Activated CD4-positive, alpha-beta T cell treated with anti-CD3 and anti-CD28 coated beads for 4 hours (primary cell): ENCODE measurements at places on chromosomes 16 and 17.

GRCh38 chr17:45112559-45113423 lies 19.5 kb downstream of the PLCD3 start:
- DNase-seq = no peak

DNA sequence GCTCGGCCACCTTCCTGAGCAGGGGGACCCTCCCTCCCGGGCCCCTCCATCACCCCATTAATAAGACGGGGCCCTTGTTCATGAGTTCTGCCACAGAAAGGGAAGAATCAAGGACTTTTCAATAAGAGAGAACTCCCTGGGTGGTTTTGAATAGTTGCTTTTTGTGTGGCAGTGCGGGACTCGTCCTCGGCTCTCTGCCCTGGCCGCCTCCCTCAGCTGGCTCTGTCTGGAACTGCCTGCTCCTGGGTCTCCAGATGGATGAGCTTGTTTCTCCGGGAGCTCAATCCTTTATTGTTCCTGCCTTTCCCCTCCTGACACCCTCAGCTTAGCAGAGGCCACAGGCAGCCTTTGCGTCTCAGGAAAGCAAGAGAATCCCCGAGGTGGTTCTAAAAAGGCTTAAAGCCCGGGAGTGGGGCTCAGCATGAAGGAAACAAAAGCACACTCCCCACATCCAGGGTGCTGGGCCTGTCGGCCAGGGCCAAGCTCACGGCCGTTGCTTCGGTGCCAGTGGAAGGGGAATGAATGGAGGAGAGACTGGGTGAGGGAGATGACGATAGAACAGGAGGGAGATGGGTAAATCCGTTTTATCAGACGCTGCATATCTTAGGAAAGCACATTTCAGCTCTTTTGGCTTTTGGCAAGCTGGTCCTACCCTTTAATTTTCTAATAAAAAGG lies 60.2 kb downstream of the RAI1 start:
- DNase-seq = no peak

- DNase-seq = no peak
Observed at GRCh38 chr17:69702078-69702477, 287.6 kb downstream of the MAP2K6 start.

DNA sequence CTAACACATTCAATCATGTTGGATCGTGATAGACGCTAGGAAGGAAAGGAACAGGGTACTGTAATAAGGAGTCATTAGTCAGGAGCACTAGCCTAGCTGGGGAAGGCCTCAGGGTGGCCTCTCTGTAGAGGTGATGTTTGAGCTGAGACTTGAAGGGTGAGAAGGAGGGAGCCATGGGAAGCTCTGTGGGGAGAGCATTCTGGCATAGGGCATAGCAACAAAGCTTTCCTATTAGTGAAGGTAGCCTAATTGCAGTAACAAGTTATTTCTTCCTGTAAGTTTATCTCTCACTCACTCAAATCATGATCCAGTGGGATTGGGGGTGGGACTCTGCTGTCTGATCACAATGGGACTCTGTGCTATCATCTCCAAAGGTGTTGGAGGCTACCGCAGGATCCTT lies 16.1 kb downstream of the PLCG2 start:
- DNase-seq = no peak

GRCh38 chr16:49940464-49941224 lies 84.4 kb upstream of the CNEP1R1 start:
- DNase-seq = no peak

- no peak for DNase-seq
Observed at GRCh38 chr17:56177361-56177760, 24.1 kb downstream of the ANKFN1 start.

GRCh38 chr16:78094166-78094565 lies 5.3 kb upstream of the WWOX start:
- DNase-seq = no peak

DNA sequence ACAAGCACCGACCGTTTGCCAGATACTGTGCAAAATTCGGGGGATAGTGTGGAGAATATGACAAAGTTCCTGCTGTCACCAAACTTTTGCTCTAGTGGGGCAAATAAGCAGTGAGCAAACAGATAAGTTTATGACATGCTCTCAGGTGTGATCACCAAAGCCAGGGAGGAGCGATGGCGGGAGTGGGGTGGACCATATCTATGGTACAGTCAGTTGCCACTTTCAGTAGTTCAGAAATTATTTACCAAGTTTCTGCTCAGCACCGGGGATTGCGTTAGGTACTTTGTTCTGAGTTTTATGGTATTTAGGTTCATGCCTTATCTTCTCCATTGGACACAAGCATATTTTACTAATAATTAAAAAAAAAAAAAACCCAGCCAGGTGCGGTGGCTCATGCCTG lies 11.9 kb downstream of the MSI2 start:
- no peak for DNase-seq

GRCh38 chr16:81841722-81842121 lies 62.6 kb downstream of the PLCG2 start:
- no peak for DNase-seq

GRCh38 chr17:30344283-30345088 lies 10.6 kb upstream of the TMIGD1 start:
- no peak for DNase-seq

- no peak for DNase-seq
Observed at GRCh38 chr16:81520560-81521135, 76.0 kb downstream of the CMIP start.

GRCh38 chr16:54317101-54317611 lies 30.6 kb upstream of the IRX3 start:
- no peak for DNase-seq

DNA sequence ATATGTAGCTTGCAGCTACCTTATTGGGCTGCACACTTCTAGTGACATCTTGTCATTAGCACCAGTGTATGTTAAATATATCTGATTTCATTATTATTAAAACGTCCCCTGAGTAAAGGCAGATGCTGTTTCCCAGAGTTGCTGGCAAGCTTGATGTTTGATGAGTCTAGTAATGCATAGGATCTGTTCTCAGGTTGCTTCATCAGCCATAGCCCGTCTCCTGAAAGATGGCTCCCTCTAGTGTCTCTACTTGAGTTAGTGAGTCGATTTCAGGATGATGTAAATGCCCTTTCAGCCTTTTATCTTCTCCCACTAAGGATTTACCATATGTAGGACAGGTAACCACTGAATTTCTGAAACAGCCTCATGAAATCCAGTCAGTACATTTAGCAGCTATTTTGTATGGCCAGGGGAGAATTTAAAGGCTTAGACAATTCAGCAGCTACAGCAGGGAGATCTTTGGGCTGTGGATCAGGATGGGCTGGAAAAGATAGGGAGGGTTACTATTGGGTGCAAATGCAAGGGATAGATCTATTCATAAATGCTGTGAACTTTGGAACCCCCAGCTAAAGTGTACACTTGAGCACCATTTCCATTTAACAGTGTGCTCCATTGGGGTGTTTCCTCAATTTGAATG lies 376.3 kb downstream of the CNTNAP4 start:
- no peak for DNase-seq

GRCh38 chr16:30355954-30356308 lies 823 bp upstream of the CD2BP2 start:
- no peak for DNase-seq

DNA sequence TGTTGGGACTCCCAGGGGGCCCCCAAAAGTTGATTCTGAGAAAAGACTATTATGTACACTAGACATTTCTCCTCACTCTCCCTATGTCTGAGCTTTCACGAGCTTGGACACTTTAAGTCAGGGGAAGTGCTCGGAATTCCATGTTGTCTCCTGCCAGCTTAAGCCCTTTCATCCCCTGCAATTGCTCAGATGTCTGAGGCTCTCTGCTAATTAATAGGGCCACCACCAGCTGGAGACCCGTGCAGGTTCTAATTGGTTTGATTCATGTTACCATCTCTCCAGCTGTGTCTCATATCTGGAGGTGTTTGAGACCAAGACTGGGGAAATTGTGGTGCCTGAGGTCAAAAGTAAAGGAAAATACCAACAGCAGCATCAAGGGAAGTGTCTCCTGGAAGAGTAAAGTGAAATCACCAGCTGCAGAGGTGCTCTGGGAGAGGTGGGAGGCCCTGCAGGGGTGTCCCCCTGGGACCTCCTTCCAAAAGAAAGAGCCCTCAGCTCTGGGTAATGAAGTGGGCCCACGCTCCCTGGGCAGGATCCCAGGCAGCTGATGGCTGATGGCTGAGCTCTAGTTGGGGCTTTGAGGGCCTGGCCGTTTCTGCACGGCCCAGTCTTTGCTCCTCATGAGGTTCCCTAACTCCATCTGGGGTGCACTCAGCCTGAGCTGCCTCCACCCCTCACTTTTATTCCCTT lies 5.8 kb upstream of the UTS2R start:
- no peak for DNase-seq

GRCh38 chr17:19275457-19276127 lies 38.4 kb downstream of the EPN2 start:
- no peak for DNase-seq

- no peak for DNase-seq
Observed at GRCh38 chr16:10088380-10088793, 93.8 kb downstream of the GRIN2A start.

DNA sequence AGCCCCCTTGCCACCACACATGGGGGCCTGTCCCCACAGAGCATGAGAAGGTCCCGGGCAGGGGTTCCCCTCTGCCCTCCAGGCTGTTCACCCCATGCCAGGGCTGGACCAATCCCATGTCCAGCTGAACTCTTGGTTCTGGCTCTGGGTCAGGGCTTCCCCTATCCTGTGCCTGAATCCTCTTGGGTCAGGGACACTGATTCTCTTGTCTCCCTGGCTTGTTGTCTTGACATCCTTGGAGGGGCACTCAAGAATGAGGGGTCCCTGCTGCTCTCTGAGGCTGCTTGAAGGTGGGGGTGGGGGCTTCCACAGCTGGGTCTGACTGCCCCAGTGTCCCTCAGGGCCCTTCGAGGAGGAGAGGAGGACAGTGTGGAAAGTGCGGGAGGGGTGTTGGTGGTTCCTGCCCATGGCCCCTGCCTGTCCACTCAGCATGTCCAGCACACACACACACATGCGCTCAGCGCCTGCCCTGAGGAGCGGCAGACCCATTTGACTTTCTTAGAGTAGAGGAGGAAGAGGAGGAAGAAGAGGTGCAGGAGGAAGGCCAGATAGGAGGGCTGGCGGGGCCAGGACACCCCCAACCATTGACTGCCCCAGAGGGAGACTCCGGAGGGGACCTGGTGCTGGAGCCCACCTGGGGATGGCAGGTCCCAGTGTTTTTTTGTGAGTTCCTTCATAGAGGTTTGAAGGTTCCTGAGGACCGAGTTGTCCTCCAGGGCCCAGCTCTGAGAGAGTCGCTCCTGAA lies 47.0 kb downstream of the TNFRSF13B start:
- DNase-seq = no peak
